ENCODE measurements at places on chromosomes 7 and 10. TPM values are rescaled to one million over a fixed set of nuclear protein-coding genes. Genes with fewer than 3 reads are reported as not detected.

GRCh38 chr10:103534621-103535498 lies 41.4 kb downstream of the NEURL1 start:
- DNase-seq, result no peak

DNA sequence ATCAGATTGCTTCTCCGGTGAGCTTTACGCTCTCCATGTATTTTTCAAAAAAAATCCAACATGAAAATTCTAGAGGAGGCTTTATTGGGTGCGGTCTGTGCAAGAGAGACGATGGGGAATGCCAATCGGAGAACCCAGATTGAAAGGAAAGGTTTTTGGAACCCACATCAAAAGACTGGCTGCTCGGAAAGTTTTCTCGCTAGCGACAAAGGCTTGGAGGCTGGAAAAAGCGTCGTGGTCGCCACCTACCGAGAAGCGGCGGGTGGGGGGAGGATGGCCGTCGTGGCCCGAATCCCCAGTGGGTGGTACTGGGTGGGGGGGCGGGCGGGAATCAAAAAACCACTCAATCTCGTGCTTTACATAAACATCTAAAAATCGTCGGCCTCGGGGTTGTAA lies 1.1 kb upstream of the GTF2I start:
- peak; percentile 52 for DNase-seq

DNA sequence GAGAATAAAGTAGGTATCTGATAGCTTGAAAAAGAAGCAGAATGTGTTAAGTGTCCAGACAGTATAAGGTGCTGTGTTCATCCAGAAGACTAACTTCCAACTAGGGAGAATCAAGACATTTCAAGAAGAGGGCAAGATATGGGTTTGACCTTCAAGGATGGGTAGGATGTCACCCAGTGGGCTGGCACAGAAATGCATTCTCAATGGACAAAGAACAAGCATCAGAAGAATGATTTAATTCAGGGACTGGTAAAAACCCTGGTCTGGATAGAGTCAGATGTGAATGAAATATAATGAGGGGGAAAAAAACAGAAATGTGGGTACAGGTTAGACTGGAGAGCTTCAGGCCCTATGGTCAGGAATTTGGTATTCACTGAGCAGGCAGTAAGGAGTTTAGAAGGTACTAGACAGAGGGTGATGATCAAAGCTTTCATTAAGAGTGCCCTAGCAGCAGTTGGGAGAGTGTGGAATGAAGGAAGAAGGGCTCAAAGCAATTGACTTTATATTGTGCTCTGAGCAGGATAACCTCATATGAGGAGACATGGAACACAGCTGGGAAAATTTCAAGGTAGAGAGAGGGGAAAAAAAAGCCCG lies 180.7 kb upstream of the ANK3 start:
- no peak for DNase-seq

The CPEB3 gene
- 12.2 TPM for total RNA-seq

The TMEM273 gene
- total RNA-seq, result 3.5 TPM

The STK31 gene
- total RNA-seq, result not detected

- DNase-seq, result no peak
Measured at GRCh38 chr7:84490661-84491060, 296.1 kb upstream of the SEMA3A start.

GRCh38 chr10:60916025-60916424 lies 28.0 kb downstream of the RHOBTB1 start:
- no peak for DNase-seq

DNA sequence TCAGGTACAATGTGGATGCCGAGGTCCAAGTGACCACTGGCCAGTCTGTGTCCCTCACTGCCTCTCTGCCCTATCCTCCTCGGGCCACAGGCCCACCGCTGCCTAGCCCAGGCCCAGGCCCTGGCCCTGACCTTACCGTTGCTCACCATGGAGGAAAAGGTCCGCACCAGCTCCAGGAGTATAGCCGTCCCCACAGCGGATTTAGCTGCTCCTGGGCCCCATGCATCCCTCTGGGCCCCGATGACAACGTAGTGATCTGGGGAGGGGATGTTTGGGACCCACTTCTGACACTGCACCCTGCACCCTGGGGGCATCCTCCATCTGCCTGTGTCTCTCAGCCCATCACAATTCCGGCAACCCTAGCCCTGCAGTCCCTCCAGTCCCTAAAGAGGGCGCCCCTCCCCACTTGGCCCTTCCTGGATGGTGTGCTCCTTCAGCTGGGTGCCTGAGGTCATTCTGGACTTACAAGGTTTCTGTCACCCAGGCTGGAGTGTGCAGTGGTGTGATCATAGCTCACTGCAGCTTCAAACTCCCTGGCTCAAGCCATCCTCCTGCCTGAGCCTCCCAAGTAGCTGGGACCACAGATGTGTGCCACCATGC lies 12.1 kb downstream of the TFR2 start:
- DNase-seq, result no peak

- no peak for DNase-seq
Measured at GRCh38 chr7:129772646-129773280, 161.2 kb downstream of the NRF1 start.

DNA sequence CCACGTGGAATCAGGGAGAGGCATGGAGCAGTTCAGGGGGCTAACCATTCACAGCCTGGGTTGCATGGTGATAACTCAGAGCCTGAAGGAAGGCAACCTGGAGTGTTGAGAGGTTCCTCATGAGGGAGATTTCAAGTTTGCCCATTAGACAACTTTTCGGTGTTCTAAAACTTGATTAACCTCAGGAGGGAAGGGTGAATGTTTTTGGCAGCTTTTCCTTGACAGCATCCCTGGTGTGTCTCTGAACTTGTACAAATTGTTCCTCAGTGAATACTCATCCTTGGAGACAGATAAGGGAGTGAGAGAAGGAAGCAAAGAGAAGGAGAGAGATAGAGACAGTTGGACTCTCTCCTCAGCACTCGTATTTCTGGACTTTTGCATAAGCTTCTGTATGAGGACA lies at the start of gene OR9A4:
OR9A4 (plus strand) TSS at position 301 of the 400 bp plus-strand sequence. CDS start 2,477 bp downstream, outside the sequence.
- no peak for DNase-seq

The SPDYE11 gene
- not detected for total RNA-seq

DNA sequence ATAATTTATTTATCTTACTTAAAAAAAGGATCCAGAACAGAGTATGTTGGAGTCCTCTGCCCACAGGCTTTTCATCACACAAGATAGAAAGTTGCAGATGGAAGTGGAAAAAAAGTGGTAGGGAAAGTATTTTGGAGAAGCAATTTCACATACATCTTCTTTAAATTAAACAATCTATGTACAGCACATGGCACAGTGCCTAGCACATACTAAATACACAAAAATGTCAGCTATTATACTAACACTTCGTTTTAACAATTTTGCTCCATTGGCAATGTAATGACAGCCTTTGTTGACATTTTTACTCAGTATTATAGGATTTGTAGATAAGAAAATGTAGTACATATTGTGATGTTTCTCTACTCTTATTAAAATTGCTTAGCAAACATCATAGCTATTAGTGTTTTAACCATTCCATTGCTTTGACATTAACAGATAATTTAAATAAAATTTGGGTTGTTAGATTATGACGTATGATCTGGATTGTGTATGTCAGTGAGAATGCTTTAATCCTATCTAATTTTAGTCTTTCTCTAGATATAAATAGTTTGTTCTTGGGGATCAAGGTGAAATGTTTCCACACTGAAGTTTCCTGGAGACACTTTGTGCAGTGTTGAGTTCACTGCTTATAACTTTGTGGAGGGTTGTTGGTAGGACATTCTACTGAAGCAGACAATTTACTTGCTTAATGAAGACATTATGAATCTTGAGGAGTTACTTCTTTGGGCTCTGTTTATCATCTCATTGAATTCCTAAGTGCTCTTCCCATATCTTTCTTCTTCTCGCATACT lies 202.8 kb upstream of the DKK1 start:
- no peak for DNase-seq

The BLOC1S2 gene
- total RNA-seq, result 36.5 TPM

DNA sequence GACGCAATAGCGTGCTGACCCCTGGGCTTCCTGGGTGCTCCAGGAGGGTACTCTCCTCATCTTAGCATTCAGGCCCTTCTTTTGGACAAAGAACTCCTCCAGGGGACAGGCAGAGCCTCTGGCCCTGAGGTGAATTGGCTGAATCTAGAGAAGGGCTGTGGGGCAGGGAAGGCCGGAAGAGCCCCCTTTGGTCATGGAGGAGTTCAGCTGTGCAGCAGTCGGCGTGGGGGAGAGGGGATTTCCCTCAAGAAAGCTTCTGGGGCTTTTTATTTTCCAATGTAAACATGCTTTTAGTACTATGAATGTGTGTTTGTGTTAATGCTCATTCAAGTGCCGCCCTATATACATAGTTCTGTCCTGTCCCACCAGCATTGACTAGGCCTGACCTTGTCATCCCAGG lies 38.8 kb downstream of the FIGNL1 start:
- no peak for DNase-seq

The SPDYE18 gene
- total RNA-seq, result not detected

GRCh38 chr10:80410122-80410521 lies 1.8 kb downstream of the PRXL2A start:
- DNase-seq, result no peak

The KIAA1549 gene
- total RNA-seq, result 2.5 TPM

The GDF2 gene
- total RNA-seq, result not detected

DNA sequence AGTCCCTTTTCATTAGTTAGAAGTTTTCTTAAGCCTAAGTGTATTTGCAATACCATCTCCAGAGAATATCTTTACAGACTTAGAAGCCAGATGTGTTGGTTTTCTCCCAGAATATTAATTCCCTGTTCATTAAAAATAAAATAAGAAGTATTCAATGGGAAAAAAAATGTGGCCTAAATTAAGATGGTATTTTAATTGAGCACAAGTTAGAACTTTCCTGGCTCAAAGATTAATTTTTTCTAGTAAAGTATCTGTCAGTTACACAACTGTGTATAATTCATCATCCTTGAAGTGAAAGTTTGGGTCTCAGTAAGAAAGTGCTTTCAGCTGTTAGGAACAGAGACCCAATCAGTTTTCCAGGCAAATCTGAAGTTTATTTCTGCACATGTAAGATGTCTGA lies 1179.5 kb upstream of the C7orf33 start:
- DNase-seq, result no peak

DNA sequence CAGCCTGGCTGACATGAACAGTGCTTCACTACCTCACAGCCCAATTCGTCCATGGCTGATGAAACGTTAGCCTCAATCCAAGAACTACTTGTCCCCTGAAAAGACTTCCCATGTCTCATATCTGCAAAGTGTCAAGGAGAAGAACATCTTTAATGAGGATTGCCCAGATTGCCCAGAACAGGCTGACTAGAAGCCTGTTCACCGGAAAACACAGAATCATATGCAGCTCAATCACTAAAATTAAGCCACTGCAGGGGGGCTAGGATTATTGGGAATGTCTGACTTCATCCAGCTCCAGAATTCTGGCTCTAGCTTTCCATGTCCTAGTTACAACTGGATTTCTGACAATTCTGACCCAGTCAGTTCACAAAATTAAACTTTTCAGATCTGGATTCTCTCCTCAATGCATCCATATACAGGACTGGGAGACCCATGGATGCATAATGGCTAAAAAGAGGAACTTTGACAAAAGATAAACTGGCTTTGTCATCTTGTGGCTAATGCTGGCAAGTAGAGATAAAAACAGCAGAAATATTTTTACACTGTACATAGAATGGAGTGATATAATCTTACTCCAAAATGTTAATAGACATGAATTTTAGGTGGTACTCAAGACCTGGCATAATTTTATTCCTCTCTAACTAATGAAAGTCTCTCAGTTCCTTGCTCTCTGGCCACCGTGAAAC lies 467.0 kb upstream of the POT1 start:
- no peak for DNase-seq

GRCh38 chr7:83105948-83106347 lies 56.7 kb downstream of the PCLO start:
- no peak for DNase-seq

DNA sequence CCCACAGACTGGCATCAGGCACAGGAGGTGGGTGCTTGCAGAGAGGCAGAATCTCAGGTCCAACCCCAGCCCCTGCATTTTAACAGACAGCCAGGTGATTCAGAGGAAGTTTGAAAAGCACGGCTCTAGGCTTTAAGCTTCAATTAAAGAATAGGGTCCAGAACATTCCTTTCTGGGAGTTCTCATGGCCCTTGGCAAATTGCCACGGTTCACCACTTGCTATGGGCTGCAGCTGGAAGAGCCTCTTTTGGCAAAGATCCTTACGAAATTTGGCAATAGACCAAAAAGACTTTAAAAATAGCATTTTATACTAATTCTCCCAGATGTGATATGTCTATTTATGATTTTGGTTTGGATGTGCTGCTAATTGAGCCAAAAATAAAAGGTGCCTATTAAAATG lies 148.1 kb downstream of the ITGA8 start:
- no peak for DNase-seq

The TCERG1L gene
- total RNA-seq, result not detected

The PIP gene
- total RNA-seq, result not detected

The SCRN1 gene
- total RNA-seq, result 3.7 TPM

GRCh38 chr7:28939367-28939766 lies 18.8 kb downstream of the TRIL start:
- DNase-seq, result no peak

DNA sequence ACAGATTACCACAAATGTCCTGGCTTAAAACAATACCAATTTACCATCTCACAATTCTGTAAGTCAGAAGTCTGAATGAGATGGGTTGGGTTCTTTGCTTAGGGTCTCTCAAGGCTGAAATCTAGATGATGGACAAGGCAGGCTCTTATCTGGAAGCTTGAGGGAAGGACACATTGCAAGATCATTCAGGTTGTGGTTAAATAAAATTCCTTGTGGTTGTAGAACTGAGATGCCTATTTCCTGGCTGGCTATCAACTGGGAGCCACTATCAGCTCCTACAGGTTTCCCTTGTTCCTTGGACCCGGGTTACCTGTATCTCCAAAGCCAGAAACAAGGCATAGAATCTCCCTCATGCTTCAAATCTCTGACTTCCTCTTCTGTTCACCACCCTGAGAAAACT lies 148.4 kb downstream of the MDFIC start:
- no peak for DNase-seq

The LFNG gene
- total RNA-seq, result 2.6 TPM

The PLEKHS1 gene
- not detected for total RNA-seq

The NAT16 gene
- total RNA-seq, result not detected

GRCh38 chr7:42722198-42722597 lies 189.7 kb downstream of the C7orf25 start:
- DNase-seq, result no peak

- DNase-seq, result no peak
Measured at GRCh38 chr7:91358303-91358702, 94.1 kb downstream of the FZD1 start.

The CCSER2 gene
- total RNA-seq, result 113 TPM

DNA sequence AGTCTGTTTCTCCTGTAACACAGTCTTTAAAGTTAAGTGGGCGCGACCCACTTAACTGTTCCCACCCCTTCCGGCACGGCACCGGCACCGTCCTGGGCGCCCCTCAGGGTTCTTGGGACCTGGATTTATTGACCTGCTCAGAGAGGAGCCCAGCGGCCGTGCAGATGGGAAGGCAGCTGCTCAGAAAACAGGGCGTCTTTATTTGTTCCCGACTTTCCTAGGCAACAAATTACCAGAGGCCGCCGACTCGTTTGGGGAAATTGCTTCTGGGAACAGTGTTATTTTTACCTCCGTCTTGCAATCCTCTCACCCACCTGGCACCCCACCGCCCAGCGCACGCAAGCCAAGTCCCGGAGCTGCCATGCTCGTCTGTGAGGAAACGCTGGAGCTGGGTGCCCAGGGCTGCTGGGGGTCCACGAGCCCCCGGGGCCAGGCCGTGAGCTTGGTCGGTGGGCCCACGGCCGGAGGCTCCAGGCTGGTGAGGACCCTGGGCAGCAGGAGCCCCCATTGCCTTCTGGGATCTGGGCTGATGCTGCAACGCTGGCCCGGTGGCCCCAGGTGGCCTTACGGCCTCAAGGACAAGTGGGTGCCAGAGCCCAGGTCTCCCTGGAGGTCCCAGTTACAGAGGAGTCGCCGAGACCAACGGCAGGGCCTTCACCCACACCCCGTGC lies 14.9 kb upstream of the ADGRA1 start:
- DNase-seq, result no peak

- no peak for DNase-seq
Measured at GRCh38 chr7:66326501-66327215, 121.5 kb downstream of the TPST1 start.

Data from psoas muscle (tissue), 8 donors.